ENCODE measurements at places on chromosomes 11 and 22.
A peak's percentile ranks its signal among the peaks of the same experiment; 100 is the strongest.

- no peak for DNase-seq
These were observed 8.1 kb downstream of the RRM1 start for GRCh38 chr11:4102711-4103110.

DNA sequence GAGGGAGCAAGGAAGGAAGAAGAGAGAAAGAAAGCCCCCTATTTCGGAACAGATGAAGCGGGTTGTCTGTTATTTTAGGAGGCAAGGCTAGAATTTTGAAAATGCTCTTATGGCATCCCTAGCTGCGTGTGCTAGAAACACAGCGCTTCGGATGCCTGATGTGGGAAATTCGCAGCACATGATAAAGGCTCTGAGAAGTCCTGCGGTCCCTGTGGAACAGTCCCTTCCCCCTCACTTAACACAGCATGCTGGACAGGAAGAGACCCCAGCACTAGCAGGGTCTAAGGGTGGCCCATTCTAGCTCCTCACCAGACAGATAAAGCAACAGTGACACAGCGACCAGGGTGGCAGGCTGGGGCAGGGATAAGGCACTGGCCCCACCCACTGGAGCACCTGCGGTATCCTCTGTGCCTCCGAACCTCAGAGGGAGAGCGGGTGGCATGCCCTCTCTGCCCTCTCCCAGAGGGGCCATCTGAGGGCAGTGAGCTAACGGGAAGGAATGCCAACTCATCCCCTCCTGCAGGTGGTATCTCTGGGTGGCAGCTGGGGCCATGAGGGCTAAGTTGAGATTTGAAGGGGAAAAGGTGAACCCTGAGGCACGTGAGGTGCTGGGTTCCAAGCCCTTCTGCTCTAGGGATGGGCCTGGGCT, 75.7 kb downstream of the SCUBE1 start:
- no peak for DNase-seq

GRCh38 chr11:14881576-14882193, 10.3 kb downstream of the CYP2R1 start:
- no peak for DNase-seq

DNA sequence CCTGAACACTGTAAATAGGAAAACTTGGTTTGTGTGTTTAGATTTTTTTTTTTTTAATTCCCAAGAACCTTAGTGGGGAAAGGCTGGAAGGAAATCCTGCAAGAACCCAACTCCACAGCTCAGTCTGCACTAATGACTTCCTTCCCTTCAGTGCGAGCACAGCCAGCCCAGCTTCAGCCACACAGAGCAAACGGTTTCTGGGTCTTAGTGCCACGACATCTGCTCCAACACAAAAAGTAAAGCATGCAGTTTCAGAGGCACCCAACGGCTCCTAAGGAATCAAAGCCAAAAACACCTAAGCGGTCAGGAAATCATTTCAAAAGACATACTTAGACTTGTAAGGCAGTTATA, 236.1 kb downstream of the TTC28 start:
- no peak for DNase-seq

DNA sequence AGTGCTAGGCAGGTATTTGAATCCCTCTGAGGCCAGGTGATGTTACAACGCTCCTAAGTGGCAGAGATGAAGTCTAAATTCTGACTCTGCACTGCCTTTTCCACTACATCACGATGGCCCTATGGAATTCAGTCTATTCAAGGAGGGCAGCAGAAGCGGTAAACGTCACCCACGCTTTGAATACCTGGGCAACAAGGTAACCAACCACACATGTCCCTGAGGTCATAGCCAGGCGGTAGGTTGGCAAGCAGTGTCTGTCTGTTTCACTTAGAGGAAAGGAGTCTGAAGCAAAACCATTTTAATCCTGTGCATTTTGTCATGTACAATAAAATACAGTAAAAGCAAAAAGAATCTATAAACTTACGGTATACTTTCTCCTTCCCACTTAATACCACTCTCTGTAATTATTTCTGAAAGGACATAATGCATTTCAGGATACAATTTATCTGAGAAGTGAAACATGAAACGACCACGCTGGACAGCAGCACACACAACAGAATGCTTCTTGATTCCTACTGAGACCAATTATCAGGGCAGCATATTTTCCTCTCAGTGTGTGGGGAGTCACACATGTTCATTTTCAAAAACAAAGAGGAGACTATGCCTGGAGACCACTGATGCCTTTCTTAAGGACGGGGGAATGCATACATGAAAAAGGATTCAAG, 51.3 kb downstream of the PRDM10 start:
- DNase-seq: no peak

DNA sequence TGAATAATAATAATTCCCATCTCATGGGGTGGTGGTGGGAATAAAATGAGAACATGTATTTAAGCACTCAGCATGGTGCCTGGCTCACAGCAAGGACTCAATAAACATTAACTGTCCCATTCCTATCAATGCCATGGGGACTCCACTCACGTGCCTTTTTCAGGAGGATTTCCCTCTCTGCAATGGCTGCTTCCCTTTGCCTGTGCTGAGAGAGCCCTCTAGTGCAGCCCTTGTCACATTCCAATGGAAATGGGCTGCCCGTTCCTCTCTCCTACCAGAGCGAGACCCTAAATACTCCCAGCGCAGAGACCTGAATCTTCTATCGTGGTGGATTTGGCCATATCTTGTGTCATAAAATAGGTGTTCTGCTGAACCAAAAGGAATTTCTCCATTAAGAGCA, 621.5 kb upstream of the B3GAT1 start:
- peak; percentile 48 for DNase-seq

DNA sequence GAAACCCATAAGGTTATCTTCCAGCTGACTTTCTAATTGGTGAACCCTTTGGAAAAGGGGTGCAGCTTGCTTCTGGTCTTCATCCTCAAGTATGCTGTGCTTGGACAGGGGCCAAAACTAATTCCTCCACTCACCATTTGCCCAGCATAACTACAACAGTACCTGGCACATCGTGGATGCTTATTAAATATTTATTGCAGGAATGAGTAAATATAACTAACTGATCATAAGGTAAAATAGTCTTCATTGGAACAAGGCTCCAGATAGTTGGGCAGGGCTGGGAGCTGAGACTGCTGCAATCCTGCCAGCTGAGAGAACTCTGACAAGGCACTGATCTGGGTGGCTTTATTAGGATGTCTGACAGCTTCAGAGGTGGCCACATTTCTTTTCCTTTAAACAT, 2.4 kb upstream of the SIDT2 start:
- DNase-seq: no peak

GRCh38 chr11:122491509-122491908, 164.0 kb upstream of the UBASH3B start:
- no peak for DNase-seq

DNA sequence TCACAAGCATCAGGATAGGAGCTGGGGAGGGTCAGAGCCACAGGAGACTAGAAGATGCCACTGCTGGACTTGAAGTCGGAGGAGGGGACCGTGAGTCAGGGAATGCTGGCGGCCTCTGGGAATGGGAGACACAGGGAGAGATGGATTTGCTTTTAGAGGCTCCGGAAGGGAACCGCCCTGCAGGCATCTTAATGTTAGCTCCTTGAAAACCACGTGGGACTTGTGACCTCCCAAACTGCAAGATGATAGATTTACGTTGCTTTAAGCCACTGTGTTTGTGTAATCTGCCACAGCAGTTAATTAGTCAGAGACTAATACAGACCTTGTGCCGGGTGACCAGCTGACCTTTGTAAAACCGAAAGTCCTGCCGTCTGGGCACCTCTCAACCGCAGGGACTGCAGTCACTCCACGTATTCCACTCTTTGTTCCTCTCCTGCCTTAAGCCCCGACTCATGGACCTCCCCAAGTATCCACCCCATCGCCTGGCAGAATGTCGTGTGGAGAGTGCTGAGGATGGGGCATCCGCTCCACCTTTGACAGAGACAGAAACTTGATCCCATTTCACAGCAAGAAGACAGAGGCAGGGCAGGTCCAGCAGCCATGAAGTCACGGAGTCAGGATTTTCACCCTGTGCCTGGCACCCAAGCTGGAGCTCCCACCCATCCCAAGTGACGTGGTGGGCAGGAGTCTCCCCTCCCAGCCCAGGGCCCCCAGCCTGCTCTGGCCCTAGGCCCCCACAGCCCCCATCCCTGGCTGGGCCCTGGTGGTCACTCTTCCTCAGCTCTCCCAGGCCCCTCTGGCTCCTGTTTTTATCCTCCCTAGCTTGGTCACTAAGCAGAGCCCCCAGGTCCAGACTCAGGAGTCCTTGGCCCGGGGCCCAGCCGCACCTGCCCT, 19.4 kb upstream of the CTSD start:
- no peak for DNase-seq

- DNase-seq: no peak
These were observed 10.7 kb downstream of the MS4A15 start for GRCh38 chr11:60767388-60767811.

GRCh38 chr11:102495161-102496042, 35.1 kb downstream of the MMP7 start:
- DNase-seq: peak; percentile 63

DNA sequence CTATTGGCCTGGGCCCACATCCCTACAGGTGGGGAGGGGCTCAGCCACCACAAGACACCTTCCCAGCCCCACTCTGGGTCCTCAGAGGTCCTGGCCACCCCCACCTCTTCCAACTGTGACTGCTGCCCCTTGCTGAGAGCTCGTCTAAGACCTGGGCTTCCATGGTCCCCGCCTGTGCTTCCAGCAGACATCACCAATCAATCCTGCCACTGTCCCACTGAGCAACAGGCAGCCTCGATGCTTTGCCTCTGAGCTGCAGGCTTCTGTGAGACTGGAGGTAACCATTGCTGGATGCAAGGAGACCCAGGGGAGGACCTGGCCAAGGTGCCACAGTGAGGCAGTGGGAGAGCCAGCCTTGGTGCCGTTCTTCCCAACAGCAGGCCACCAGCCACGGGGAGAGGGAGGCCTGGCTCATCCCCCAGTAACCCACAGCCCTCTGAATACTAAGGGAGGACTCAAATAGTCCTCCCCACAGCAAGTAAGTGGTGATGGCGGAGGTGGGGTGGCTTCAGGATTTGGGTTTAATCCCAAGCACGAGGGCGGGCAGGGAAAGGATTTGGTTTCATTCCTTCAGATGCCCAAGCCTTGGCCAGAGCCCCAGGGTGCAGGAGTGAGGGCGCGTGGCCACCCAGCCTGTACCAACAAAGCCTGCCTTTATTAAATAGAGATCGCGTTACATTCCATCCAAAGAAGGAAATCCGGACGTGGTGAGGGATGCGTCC, 5.5 kb upstream of the FADS3 start:
- no peak for DNase-seq

DNA sequence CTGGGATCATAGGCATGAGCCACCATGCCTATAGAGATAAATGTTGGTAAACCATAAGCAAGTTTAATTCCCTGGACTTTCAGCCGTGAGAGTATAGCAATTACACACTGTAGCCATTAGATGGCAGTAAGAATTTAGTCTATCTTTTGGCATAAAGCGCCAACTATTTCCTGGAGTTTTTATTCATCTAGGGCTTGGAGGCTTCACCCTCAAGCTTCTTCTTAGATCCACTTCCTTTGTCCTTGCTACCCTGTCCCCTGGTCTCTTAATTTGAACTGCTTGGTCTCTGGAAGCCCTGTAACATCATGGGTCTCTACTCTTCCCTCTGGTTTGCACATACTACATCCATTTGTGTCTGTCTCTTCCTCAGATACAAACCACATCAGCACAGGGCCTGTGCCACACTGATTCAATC, 38.2 kb downstream of the OR10A6 start:
- no peak for DNase-seq

DNA sequence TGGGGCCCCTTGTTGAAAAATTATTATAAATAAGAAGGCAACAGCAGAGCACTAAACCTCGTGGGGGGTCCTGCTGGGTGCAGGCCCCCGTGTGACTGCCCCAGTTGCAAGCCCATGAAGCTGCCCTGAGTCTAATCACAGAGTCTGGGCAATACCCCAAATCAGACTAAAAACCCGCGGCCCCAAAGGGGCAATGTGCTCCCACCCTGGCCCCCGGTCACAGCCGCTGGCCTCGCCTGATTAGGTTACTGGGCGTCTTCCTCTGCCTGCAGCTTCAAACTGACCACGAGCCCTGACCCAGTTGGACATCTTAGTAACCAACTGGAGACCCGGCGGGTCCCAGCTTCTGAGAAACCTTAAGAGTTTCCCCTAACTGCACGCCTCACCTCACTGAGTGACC, 1.6 kb downstream of the CXCR5 start:
- no peak for DNase-seq

- DNase-seq: no peak
These were observed 92.1 kb upstream of the MTMR2 start for GRCh38 chr11:96015906-96016565.

DNA sequence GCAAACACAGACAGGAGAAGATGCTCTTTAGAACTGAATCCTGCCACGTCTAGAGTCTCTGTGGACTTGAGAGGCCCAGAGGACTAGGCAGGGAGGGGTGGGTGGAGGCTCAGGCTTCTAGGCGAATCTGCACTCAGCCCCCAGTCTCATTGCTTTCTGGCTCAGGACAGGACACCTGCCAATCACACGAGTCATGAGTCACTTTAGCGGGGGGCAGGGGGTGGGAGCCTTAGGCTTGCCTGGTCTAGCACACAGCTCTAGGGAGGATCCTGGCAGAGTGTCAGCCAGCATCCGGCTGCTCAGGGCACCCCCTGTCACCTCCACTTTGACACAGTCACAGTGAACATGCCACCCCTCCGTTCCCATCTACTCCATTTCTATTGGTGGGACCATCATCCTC, 167.7 kb downstream of the CEP164 start:
- DNase-seq: no peak

DNA sequence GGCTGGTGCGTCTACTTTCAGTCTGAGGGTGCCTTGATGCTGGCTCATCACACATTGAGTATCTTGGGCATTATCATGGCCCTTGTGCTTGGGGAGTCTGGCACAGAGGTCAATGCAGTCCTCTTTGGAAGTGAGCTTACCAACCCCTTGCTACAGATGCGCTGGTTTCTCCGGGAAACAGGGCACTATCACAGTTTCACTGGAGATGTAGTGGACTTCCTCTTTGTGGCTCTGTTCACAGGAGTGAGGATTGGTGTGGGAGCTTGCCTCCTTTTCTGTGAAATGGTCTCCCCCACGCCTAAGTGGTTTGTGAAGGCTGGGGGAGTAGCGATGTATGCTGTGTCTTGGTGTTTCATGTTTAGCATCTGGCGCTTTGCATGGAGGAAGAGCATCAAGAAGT, 4.9 kb downstream of the TLCD5 start:
- no peak for DNase-seq

DNA sequence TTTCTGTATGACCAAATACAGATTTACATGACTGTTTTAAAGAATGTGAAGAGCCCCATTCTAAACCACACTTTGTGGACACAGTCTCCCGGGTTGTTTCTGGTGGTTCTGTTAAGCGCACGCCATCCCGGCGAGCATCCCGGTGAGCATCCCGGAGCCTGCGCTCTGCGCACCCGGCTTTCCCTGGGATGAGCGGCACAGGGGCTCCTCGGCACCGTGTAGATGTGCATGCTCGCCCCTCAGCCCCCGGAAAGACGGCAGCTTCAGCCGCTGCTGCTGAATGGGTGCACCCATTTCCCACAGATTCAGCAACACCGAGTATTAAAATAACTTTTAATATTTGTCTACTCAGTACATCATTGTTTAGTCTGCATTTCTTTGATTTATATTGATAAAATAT, 36.0 kb downstream of the GLB1L2 start:
- DNase-seq: no peak

- no peak for DNase-seq
These were observed 31.1 kb upstream of the MN1 start for GRCh38 chr22:27832606-27833005.

GRCh38 chr11:120556797-120557196, 45.2 kb downstream of the GRIK4 start:
- no peak for DNase-seq

- no peak for DNase-seq
These were observed 3.5 kb downstream of the CXCR5 start for GRCh38 chr11:118887206-118887605.

GRCh38 chr22:25235547-25236290, 16.3 kb downstream of the CRYBB2 start:
- DNase-seq: peak; percentile 56

All from NCI-H1092 (cell line).